Heart left ventricle (tissue), 16 donors: ENCODE measurements at places on chromosomes 16 and 17. TPM values are rescaled to one million over a fixed set of nuclear protein-coding genes. Genes with fewer than 3 reads are reported as not detected.

DNA sequence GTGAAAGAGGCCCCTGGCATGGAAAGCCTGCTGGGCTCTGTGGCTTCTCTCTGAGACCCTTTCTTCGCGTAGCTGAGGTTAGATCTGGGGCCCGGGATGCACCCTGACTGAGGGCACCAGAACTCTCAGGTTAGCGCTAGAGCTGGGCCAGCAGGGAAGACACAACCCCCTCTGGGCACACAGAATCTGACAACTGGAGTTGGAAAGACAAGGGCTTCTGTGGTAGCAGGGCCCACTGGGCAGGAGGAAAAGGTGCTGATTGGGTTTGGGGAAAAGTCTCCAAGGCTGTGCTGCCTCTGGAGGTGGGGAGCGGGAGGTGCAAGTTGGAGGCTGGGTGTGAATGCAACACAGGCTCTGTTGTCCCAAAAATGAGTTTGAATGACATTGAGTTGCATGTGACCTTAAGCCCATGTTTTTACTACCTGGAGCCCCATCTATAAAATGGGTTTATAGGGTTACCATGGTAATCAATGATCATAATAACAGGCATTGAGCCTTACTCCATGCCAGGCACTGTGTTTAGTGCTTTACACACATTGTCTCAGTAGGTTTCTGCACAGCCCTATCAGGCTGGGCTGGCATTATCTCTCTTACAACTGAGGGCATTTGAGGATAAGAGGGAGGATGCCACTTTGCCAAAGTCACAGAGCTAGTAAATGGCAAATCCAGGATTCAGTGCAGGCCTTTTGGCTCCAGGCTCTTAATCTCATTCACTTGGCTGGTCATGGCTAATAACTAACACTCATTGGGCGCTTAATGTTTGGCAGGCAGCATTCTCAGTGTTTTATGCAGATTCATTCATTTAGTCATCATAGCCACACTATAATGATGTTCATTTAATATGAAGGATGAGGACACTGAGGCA, 9.5 kb upstream of the IGFBP4 start:
- no peak for DNase-seq

GRCh38 chr16:106623-107324, 28.7 kb downstream of the MPG start:
- DNase-seq: peak; percentile 58

- DNase-seq: no peak
Observed at GRCh38 chr16:20933589-20933988, 33.0 kb downstream of the LYRM1 start.

GRCh38 chr16:12639044-12639443, 164.6 kb downstream of the CPPED1 start:
- DNase-seq: no peak

GRCh38 chr17:1899403-1900000, 69.7 kb downstream of the RPA1 start:
- no peak for DNase-seq

DNA sequence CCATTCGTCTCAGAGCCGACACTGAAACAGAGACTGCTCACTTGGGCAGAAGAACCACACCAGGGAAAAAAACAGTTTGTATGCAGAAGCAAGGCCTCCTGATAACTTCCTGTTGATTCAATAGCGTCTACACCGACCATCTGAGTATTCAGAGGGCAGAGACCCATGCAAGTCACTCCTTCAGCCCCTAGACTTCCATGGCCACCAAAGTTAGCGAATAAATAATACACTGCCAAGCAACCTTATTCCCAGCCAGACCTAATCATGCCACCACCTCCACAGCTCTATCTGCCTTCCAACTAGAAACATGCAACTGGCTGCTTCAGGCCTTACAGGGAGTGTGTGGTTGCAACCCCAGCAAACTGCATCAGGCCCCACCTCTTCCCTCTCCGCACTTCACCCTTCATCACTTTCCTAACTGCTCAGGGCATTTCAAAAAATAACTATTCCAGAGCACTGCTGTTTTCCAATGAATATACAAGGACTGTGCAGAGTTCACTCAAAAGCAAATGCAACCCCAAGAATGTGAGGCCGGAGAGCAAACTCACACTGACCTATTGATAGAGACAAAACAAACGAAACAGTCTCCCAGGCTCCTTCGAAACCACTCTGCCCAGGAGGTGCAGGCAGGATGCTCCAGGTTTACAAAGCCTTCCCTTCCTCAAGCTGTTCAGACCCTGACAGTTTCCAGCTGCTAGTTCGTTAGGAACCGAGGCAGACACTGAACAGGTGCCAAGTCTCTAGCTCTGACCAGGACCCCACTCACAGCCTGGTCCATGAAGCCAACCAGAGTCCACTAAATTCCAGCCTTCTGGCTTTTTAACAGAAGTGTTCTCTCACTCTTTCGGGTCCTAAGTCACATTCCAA, 3.6 kb downstream of the USP7 start:
- DNase-seq: no peak

GRCh38 chr17:54521137-54521536, 379.5 kb upstream of the TOM1L1 start:
- DNase-seq: no peak

GRCh38 chr16:69763599-69763942, 1.4 kb downstream of the WWP2 start:
- DNase-seq: no peak

DNA sequence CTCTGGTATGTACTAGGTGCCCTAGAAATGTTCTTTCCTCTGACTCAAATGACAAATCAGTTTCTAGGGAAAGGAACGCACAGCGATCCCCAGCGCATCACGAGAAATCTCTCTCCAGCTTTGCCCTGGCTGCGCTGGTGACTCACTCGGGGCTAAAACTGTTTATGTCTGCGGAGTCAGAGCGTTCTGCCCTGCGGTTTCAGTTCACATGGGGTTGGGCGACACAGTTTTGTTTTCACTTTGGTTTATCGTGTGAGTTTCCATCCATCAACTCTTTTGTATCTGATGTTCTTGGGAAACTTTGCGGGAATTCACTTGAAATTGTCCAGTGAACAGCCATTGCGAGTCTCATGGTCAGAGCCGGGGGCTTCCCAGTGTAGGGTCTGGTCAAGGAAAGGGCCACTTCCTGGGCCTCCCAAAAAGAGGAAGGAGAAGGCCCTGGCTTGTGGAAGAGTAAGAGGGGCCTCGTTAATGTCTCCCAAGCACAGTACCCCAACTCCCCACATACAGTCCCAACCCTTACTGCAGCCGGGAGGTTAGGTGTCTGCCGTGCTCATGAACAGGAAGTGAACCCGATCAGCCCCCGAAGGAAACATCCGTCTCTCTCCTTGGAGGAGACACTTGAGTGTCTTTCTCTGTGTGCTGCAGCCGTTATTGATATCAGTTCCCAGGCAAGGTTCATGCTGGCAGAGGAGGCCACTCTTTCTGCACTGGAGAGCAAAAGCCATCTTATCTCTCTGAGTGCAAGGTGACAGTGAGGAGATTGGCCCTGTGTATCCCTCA, 643.2 kb downstream of the WWOX start:
- DNase-seq: peak; percentile 33

DNA sequence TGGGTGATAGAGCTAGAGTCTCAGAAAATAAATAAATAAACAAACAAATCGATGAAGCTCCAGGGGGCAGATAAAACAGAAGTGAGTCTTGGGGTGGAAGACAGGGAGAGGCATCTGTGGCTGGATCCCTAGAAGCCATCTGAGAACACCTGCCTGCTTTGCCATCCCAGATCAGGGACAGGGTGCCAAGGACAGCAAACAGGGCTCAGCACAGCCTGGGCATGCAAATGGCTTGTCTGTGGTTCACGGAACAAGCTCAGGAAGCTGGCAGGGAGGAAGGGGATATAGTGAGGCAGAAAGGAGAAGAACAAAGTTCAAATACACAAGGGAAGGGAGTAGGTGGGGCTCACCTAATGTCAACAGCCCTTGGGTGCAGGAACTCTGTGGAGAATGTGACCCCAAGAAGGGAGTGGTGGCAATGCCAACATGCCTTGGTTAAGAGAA, 27.5 kb downstream of the TRIM25 start:
- DNase-seq: no peak

DNA sequence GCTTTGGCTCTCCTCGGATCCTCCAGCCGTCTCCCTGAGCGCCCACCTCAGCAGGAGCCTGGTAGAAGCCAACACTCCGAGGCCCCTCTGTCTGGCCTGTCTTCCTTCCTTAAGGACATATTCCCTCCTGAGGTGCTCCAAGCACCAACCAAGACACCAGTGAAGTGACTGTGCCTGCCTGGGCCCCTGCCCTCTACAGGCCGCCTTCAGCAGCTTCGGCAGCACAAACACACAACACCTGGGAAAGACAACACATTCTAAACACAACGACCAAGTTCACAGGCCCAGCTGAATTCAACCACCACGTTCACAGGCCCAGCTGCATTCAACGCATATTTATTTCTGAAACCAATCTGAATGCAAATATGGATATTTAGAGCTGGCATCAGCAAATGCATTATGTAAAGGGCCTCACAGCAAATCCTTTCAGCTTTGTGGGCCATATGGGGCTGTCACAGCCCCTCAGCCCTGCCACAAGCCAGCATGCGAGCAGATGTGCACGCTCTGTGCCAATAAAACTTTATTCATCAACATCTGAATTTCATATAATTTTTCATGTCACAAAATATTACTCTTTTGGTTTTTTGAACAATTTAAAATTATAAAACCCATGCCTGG, 12.2 kb downstream of the GALNS start:
- no peak for DNase-seq

- no peak for DNase-seq
Observed at GRCh38 chr17:59893676-59894100, 767 bp downstream of the RPS6KB1 start.

GRCh38 chr17:2331303-2331702, 5.0 kb downstream of the TSR1 start:
- no peak for DNase-seq

DNA sequence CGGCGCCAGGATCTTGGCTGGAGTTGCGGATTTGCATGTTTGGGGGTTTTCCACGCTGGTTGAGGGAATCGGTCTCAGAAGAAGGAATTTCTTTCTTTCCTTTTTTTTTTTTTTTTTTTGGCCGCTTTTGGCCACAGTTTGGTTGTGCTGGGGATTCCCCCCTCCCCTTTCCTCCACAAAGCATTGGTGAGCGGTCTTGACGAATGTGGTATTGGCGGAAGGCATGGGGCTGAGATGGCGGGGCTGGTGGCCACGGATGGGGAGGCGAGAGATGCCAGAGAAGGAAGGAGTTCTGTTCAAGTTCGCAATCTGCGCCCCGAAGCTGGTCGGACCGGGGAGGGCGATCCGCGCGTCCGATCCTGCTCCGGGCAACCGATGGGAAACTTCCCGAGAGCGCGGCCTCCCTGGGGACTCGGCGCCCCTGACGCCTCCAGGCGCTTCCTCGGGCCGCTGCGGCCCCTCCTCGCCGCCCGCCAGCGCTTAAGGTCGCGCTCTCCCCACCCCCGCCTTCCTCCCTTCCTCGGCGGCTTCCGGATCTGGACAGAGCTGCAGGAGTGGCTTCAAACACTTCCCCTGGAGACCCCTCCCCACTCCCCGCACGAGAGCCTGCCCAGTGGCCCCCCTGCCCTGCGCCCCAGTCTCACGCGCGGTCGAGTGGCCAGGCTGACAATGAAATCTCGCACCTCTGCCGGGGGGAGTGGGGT, 43.2 kb downstream of the RAI1 start:
- peak; percentile 76 for DNase-seq

DNA sequence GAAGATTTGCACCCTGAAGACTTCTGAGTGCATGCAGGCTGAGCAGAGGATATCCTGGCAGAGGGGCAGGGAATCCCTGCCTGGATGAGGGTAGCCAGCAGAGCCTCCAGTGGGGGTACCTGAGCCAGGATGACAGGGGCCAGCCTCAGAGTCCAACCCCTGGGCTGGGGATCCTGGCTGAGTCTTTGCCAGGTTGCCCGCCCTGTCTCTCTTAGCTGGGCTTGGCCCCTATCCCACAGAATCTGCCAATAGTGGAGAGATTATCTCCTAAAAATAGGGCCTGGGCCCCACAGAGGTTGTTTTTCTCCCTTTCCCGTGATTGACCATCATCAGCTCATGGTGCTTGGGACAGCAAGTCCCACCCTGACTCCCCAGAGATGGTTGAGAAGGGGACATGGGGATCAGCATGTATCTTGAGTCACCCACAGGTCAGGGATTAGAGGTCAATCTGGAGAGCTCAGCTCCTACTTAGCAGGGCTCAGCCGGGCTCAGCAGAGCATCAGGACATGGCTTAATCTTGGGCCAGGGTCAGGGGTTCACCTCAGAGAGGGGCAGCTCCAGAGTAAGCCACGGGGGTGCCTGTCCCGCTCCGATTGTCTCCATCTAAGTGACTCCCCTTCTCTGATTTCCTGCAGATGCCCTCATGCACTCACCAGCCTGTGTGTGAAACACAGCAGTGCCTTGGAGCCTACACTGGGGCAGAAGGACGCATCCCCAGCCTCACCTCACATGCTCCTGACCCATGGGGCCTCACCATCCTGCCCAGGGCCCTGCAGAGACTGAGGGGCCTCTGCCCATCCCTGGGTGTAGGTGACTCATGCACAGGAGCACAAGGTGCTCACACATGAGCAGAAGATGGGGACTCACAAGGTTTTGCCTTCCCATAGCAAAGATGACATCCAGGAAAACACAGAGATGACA, 11.5 kb downstream of the CDH16 start:
- DNase-seq: peak; percentile 58

- DNase-seq: no peak
Observed at GRCh38 chr17:10556301-10557005, 7.0 kb upstream of the MYH2 start.

DNA sequence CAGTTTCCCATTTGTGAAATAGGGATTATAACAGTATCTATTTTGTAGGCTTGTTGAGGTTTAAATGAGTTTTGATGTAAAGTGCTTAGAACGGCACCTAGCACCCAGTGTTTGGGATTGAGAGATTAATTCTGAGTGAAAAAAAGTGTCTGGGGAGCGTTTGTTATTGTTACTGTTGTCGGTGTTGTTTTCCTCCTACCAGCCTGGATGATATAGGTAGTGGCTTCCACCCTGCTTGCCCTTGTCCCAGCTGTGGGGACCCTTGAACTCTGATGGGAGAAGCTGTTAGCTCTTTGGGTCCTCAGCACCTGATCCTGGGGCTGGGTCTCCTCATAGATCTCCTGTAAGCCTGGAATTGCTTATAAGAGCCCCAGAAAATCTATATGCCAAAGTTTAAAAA, 4.9 kb downstream of the FMNL1 start:
- DNase-seq: no peak

- no peak for DNase-seq
Observed at GRCh38 chr17:64496348-64496785, 487 bp downstream of the POLG2 start.

- no peak for DNase-seq
Observed at GRCh38 chr17:35214631-35215273, 20.6 kb upstream of the SLC35G3 start.

GRCh38 chr16:81928271-81928918, 82.9 kb downstream of the SDR42E1 start:
- DNase-seq: no peak

The TMEM100 gene
- polyA plus RNA-seq: 4.1 TPM

The ASIC2 gene
- not detected for polyA plus RNA-seq

The NXN gene
- polyA plus RNA-seq: 14.1 TPM

The SMPD3 gene
- 0.15 TPM for polyA plus RNA-seq

The CDH16 gene
- 0.08 TPM for polyA plus RNA-seq

The SEZ6L2 gene
- 0.51 TPM for polyA plus RNA-seq

The KRTAP1-5 gene
- not detected for polyA plus RNA-seq

The PRRT2 gene
- polyA plus RNA-seq: 0.24 TPM

The NHERF2 gene
- polyA plus RNA-seq: 213 TPM
